Upper lobe of right lung (tissue), 1 donor: ENCODE measurements at places on chromosomes 7 and 10. TPM values are rescaled to one million over a fixed set of nuclear protein-coding genes. Genes with fewer than 3 reads are reported as not detected.

GRCh38 chr10:54402576-54402975, 398.5 kb downstream of the PCDH15 start:
- DNase-seq: no peak

- no peak for DNase-seq
These were observed 84.1 kb upstream of the PRR15 start for GRCh38 chr7:29479301-29480200.

- DNase-seq: no peak
These were observed 814.6 kb upstream of the AUTS2 start for GRCh38 chr7:68783684-68784083.

DNA sequence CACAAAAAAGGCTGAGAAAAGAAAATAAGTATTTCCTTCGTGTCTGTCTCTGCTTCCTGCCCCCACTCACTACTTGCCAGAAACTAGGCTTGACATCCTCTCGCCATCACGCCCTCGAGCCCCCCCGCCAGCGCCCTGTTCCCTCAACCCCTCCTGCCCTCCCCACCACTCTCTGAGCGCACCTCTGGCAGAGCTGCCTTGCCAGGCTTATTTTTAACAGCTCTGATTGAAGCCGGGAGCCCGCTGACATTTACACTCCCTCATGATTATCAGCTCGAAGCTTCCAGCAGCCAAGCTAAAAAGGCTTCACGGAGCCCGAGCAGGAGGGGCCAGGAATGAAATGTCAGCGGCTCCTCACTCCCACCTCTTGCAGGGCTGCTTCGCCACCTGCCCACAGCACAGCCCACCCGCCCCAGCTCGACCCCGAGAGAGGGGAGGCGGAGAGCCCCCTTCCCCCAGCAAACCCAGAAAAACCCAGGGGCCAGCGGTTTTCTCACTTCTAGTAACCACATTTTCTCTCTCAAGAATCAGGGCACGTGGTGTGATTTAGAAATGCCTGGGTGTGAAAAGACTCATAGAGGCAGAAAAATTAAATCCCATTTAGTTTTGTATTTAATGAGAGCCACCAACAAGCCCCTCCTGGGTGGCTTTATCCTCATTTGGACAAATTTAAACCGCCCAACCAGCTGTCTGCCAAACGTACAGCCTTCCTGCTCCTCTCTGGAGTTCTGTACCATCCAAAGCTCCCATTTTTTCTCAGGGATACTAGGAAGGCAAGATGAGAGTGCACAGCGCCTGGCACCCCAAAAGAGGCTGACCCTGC, 89.3 kb downstream of the SLIT1 start:
- no peak for DNase-seq

Gene SLC18A3
- not detected for total RNA-seq

DNA sequence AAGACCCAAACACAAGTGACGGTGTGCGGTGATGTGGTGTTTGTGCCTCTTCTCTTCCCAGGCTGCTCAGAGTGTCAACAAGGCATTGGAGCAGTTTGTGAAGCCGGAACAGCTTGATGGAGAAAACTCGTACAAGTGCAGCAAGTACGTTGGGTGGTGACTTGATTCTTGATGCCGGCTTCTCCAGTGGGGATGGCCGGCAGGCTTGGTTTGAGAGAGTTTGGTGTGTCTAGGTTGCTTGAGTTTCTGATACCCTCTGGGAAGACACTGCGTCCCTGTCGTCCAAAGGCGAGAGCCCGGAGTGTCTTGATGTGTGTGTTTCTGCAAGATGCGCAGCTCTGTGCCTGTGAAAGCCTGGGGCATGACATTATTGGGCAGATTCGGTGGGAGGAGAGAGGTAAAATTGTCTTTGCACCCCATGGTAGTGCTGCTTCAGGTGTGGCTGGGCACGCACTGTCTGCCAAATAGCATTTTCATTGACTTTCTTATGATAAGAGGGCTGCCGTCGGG, 111.8 kb downstream of the ANKRD61 start:
- no peak for DNase-seq

DNA sequence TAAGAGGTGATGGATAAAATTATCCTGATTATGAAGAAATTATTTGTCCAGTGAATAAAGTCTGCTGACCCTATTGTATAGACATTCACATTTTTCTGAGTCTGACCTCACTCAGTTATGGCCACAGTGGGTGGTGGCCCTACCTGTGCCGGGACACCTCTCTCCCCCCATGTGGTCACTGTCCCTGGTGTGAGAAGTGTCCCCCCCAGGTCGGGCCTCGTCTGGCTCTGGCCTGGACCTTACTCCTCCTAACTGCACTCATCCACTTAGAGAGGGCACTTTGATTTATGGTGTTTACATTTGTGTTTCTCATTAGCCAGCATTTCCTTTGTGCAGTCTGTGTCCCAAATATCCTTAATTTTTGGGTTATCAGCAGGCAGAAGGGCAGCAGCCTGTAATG, 59.6 kb upstream of the ZNF32 start:
- DNase-seq: peak; percentile 51

GRCh38 chr7:117800406-117800805, 72.8 kb downstream of the CTTNBP2 start:
- no peak for DNase-seq
